Transverse colon (tissue), 4 donors: ENCODE measurements at places on chromosomes 5 and 9.

- peak; percentile 55 for DNase-seq
These were observed 26.9 kb upstream of the SYK start for GRCh38 chr9:90774682-90775081.

DNA sequence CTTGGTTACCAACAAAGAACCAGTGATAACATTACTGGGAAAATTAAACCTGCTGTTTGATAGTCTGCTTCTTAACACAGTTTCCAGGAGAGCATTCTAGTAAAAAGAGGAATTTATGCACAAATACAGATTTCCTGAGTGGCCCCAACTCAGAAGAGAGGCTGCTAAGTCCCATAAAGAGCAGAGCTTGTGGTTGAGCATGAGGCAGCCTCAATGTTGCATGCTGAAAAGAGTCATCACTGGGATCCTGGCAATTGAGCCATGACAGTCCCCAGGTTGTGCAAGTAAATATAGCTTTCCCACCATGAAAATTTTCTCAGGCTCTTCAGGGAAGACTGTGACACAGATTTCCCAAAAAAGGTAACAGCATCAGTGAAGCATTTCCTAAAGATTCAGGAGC, 47.5 kb upstream of the ADRB2 start:
- DNase-seq: no peak

GRCh38 chr5:65334077-65334476, 147.6 kb downstream of the ADAMTS6 start:
- DNase-seq: peak; percentile 16

GRCh38 chr9:83032065-83032625, 30.8 kb downstream of the RASEF start:
- DNase-seq: no peak

GRCh38 chr9:75063556-75064305, 24.2 kb downstream of the NMRK1 start:
- DNase-seq: no peak

- DNase-seq: no peak
These were observed 94.3 kb downstream of the RPS23 start for GRCh38 chr5:82183828-82184227.

- DNase-seq: no peak
These were observed 20.9 kb downstream of the P4HA2 start for GRCh38 chr5:132206782-132207181.

DNA sequence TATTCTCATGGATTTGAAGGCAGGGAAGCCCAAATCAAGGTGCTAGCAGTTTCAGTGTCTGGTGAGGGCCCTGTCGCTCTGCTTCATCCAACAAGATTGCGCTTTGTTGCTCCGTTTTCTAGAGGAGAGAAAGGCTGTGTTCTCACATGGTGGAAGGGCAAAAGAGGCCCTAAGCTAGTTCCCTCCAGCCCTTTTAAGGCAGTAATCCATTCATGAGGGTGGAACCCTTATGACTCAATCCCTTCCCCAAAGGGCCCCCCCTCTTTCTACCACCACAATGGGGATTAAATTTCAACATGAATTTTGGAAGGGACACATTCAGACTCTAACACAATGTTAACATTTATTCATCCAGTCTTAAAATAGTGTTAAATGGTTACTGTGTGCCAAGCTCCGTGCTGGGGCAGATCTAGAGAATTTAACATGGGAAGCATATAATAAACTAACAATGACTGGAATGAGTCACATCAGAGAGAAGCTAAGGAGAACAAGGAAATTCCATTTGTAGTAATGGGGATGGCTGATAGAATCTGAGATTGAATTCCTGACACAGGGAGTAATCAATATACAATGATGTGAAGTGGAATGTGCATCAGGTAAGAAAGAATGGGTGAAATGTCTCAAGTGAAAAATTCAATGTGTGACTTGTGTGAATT, 382.8 kb upstream of the ZNF608 start:
- no peak for DNase-seq

DNA sequence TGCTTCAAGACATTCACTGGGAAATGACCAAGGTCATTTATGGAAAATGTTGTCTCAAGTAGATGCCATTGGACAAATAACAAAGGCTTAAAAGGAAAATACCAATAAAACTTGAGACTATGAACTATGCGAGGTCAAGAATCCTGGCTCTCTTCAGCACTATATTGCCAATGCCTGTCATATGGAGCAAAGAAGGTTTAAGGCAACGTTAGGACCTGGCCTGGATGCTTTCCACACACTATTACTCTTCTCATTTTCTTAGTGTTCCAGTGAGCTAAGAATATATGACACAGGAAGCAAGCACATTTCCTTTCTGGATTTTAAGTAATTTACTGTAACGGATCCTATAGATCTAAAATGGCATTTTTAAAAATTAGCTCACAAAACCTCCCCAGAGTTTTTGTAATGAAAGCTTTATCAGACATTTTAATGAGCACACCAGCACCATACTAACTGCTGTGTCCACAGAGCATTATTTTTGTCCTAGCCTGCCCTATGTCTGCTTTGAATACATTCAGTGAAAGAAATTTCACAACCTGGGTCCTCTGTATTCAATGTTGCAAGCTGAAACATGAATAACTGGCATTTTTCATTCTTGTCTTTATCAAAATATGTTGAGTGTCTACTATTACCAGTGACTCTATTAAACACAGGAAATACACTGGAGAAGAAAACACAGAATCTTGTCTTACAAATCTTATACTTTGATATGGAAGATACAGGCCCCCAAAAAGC, 315.6 kb downstream of the CETN3 start:
- no peak for DNase-seq

- peak; percentile 38 for DNase-seq
These were observed at the start of gene BNC2 for GRCh38 chr9:16870596-16871335. TSS of gene BNC2 (minus strand) at chr9:16870670. CDS start at chr9:16870648, 22 bp downstream.

DNA sequence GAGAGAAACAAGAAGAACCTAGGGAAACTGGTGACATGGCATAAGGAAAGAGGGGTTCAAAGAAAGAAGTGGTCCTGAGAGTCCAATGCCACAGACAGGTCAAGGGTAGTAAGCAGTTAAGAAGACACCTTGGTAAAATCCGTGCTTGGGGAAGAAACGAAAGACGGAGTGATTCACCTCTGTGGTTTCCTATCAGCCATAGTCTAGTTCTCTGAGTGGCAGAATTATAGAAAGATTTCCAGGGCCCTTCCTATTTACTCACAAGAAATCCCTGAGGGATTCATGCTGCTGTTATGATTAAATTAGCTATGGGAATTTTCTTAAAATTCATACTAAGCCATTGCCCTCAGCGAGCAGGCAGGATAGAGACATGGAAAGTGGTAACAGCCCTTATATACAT, 31.7 kb downstream of the IL33 start:
- no peak for DNase-seq

DNA sequence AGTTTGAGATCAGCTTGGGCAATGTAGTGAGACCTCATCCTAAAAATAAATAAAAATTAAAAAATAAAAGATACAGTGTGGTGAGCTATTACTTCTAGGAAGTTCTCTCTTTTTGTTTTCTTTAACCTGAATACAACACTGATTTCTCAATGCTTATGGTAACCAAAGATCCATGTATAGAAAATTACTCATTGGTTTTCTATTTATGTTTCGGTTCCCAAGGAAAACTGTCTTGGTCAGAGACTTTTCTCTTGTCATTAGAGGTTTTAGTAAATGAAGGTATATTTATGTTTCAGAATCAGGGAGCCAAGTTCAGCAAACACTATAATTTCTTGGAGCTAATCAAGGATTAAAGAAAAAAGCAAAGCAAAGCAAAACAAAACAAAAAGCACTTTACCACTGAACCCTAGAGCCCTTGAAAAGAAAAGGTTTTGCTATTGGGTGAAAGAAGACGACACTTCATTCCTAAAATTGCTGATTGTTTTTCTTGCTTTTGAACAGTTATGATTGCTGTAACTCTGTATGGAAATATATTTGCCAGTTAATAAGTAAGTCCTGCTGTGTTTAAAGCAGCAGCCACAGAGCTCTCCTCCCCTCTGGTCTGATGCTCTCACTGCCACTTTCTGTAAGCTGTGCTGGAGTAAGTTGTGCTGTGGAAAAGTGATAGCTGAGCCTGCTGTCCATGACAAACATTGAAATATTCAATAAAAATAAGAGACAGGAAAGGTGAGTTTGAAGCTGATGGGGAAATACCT, 298.2 kb downstream of the CD180 start:
- no peak for DNase-seq

- DNase-seq: no peak
These were observed 96.5 kb downstream of the IQGAP2 start for GRCh38 chr5:76499507-76500161.

DNA sequence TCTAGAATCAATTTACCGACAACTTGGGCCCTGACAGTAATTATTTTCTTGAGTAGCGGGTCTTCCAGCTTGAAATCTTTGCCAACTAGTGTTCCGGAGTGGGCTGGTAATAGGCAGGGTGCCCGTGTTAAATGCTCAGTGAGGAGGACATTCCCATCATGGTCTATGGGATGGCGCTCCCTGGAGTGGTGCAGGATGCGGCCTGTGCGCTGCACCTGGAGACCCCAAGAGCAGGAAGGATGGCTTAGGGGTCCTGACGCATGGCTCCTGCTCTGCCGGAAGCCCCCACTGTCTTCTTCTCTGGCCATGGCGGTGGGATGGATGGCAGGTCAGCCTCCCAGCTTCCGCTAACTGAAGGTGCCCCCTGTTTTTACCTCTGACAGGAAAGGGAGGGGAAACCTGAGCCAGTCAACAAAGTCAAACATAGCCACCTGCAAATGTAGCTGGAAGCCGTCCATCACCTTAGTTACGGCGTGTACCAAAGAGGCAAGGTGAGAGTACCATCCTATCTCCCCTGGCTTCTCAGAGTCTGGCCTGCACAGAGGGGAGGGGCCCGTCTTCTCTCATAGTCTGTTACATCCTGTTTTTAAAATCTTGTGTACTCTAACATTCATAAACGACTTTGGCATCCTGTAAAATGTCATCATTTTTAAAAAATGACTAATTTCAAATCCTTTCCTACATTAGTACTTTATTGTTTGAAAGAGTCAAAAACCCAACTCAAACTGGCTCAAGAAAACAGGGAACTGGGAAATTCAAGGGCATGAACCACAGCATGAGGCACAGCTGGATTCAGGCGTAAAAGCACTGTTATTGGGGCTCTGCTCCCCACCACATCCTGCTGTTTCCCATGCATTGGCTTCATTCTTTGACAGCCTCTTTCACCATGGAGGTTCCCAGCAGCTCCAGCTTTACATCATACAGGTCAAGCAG, 28.5 kb upstream of the UNC5A start:
- DNase-seq: no peak

DNA sequence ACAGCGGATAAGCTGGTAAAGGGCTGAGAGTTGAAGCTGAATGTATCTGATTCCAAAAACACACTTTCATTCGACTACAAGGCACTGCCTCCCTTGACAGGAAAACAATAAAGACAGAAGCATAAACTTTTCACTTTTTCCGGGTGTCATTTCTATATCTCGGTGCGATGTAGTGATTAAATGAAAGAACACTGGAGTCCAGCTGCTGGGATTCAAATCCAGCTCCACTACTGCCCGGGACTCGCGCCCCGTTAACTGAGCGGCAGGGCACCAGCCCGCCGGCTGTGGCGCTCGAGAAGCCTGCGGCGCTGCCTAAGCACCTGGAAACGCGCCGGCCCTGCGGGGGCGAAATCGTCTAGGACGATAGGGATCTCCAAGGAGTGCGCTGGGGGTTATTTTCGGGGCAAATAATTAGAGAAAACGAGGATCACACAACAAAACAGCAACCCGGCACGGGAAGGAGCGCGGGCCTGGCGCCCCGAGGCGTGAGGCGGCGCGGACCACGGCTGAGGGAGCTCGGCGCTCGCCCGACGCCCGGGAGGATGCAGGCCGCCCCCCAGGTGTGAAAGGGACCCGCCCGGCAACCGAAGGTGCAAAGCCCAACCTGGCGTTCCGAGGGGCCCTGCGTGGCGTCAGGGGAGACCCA, 837 bp downstream of the UIMC1 start:
- peak; percentile 78 for DNase-seq

- no peak for DNase-seq
These were observed 75.5 kb downstream of the EPB41L4B start for GRCh38 chr9:109245310-109245897.

GRCh38 chr5:54651482-54652076, 134.0 kb downstream of the SNX18 start:
- DNase-seq: peak; percentile 22

- DNase-seq: no peak
These were observed 18.1 kb downstream of the MED27 start for GRCh38 chr9:132061526-132061925.

DNA sequence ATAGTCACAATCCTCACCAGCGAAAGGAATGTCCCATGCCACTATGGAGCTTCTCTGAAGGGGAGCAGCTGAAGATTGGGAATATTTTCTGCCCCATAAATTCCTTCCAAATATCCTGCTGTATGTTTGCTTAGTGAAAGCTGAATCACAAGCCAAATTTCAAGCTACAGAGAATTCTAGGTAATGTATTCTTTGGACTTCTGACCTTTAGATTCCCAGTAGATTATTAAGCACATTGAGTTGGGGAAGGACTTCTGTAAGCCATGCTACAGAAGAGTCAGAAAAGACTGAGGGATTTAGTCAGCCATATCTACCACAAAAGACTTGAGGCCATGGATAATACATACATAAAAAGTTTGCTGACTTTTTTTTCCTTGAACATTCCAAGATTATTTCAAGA, 1342.0 kb upstream of the NUDT12 start:
- DNase-seq: no peak
